Stimulated activated naive B cell treated with anti-CD40 and anti-IgM and Interleukin-4, amounts not matched to agents 10 μg/mL and 1 μg/mL and 100 μg/mL, for 72 hours (primary cell): ENCODE measurements at places on chromosomes 12 and 14.

- no peak overlapping the region for H3K4me3 ChIP-seq
- H3K27me3 ChIP-seq: peaks cover 18% of the 10 kb centered on the region
- H3K4me1 ChIP-seq: peaks cover 14% of the 10 kb centered on the region
- H3K36me3 ChIP-seq: peaks cover 6% of the 10 kb centered on the region
Observed at GRCh38 chr12:131077931-131078391, 124.3 kb downstream of the ADGRD1 start.

- no peak for DNase-seq
- peaks cover 8% of the 10 kb centered on the region for H3K4me1 ChIP-seq
- no peak overlapping the region for H3K27ac ChIP-seq
- H3K36me3 ChIP-seq: no peaks in the 10 kb centered on the region
- H3K27me3 ChIP-seq: peaks cover 29% of the 10 kb centered on the region
Observed at GRCh38 chr12:124057691-124058090, 84.7 kb downstream of the ZNF664 start.

- no peaks in the 10 kb centered on the region for H3K27me3 ChIP-seq
- H3K27ac ChIP-seq: no peak overlapping the region
- no peak for DNase-seq
- H3K4me3 ChIP-seq: no peak overlapping the region
- no peaks in the 10 kb centered on the region for H3K4me1 ChIP-seq
Observed at GRCh38 chr12:132132609-132133430, 11.3 kb downstream of the DDX51 start.

GRCh38 chr12:125332900-125333299 is 267.7 kb downstream of the AACS start:
- peaks cover 48% of the 10 kb centered on the region for H3K27me3 ChIP-seq
- no peaks in the 10 kb centered on the region for H3K36me3 ChIP-seq
- no peak overlapping the region for H3K4me3 ChIP-seq
- no peak for DNase-seq
- H3K4me1 ChIP-seq: no peaks in the 10 kb centered on the region

DNA sequence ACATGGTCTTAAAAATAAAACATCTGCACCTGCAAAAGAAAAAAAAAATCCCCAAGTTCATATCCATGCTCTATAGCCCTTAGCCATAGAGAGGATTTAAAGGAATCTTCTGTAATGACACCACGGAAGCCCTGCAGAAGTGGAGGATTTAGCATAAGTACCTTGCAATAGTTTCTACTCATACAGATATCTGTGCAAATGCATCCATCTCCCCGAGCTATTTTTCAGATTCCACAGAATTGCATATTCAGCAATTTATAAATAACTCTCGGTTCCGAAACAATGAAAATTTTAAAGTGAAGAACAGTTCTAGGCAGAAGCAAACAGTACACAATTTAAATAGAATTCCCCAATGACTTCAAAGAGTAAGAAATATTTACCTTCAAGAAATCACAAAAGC is 424 bp downstream of the IGF1 start:
- peaks cover 17% of the 10 kb centered on the region for H3K27me3 ChIP-seq
- peaks cover 5% of the 10 kb centered on the region for H3K36me3 ChIP-seq
- H3K27ac ChIP-seq: no peak overlapping the region

- no peaks in the 10 kb centered on the region for H3K36me3 ChIP-seq
- DNase-seq: no peak
- no peak overlapping the region for H3K4me3 ChIP-seq
- H3K27ac ChIP-seq: no peak overlapping the region
- no peaks in the 10 kb centered on the region for H3K27me3 ChIP-seq
Observed at GRCh38 chr12:58731096-58731495, 189.2 kb downstream of the LRIG3 start.

GRCh38 chr14:61486930-61487495 is 165.6 kb downstream of the PRKCH start:
- no peak for DNase-seq
- peaks cover 10% of the 10 kb centered on the region for H3K4me1 ChIP-seq
- no peak overlapping the region for H3K27ac ChIP-seq
- no peaks in the 10 kb centered on the region for H3K27me3 ChIP-seq
- peaks cover 2% of the 10 kb centered on the region for H3K36me3 ChIP-seq

DNA sequence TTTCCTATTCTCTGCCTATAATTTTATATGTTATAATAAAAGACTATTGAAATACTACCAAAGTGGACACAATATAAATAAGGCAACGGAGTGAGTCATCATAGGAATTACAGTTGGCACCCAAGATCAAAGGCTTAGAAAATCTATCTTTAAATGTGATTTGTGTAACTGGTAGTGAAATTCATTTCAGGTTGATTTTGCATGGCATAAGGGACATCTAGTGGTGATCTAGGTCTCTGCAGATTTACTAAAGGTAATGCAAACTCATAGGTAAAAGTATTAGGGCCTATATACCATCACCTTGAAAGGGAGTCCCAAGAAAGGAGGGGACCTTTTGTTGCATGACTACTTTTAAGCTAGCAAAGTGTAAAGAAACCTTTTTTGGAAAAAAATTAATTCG is 527.2 kb downstream of the NRXN3 start:
- no peak overlapping the region for H3K27ac ChIP-seq
- H3K4me3 ChIP-seq: no peak overlapping the region
- H3K27me3 ChIP-seq: peaks cover 10% of the 10 kb centered on the region
- H3K36me3 ChIP-seq: no peaks in the 10 kb centered on the region

DNA sequence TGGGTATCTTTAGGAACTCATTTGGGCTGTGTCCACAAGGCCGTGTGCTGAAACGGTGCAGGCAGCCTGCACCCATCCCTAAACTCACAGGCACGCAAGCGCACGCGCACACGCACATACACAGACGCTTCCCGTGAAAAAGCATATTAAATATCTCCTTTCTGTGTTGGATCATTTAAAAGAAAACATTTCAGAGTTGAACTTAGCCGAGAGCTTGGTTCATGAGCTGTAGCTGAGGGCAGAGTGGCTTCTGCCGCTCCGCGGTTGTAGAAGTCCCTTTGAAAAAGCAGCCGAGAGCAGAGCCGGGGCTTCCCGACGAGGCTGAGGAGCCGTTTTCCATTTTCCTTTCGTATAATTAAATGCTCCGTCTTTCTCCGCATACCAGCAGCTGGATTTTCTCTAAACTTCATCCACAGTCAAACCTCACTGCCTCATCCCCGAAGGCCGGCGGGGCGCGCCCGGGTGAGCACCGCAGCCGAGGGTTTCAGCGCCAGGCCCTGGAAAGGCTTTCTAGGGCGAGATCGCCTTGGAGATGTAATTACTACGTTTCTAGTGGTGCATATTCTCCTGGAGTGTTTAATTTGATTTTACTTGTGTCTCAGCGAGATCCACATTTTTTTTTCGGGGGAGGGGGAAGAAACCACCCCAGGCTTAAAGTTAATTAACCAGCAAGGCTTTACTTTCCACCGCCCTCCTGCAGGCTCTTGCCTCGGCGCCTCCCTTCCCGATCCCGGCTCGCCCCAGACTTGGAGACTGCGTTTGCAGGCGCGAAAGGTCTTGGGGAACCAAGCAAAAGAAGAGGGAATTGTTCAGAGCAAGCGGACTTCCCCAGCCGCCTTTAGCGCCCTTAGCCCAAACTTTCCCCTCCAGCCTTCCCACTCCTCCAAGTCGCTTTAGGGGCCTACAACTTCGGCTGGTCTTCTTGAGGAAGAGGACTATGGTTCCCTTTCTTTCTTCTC is 3.0 kb upstream of the HOXC13 start:
- H3K27me3 ChIP-seq: peaks cover 83% of the 10 kb centered on the region
- H3K4me1 ChIP-seq: peaks cover 9% of the 10 kb centered on the region
- peak overlapping the region; percentile 26 for H3K4me3 ChIP-seq

DNA sequence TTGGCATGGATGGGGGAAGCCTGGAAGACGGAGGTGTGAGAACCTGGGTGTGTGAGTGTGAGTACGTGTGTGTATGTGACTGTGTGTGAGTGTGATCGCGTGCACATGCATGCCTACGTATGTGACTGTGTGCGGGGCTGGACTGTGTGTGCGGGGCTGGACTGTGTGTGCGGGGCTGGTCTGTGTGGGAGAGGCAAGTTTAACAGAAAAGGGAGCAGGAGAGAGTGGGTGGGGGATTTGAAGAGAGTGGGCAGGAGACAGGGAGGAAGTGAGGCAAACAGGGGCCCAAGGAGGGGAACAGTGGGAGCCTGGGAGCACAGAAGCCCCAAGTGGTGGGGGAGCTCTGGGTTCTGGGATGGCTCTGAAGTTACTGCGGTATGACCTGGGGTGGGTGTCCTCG is 103.7 kb upstream of the LHX5 start:
- no peaks in the 10 kb centered on the region for H3K36me3 ChIP-seq
- H3K4me1 ChIP-seq: no peaks in the 10 kb centered on the region
- no peak overlapping the region for H3K4me3 ChIP-seq
- no peak for DNase-seq
- H3K27ac ChIP-seq: no peak overlapping the region

GRCh38 chr12:102993537-102993936 is 36.1 kb downstream of the ASCL1 start:
- H3K27me3 ChIP-seq: peaks cover 17% of the 10 kb centered on the region
- H3K4me1 ChIP-seq: peaks cover 7% of the 10 kb centered on the region
- no peak overlapping the region for H3K4me3 ChIP-seq
- no peak for DNase-seq
- no peak overlapping the region for H3K27ac ChIP-seq

DNA sequence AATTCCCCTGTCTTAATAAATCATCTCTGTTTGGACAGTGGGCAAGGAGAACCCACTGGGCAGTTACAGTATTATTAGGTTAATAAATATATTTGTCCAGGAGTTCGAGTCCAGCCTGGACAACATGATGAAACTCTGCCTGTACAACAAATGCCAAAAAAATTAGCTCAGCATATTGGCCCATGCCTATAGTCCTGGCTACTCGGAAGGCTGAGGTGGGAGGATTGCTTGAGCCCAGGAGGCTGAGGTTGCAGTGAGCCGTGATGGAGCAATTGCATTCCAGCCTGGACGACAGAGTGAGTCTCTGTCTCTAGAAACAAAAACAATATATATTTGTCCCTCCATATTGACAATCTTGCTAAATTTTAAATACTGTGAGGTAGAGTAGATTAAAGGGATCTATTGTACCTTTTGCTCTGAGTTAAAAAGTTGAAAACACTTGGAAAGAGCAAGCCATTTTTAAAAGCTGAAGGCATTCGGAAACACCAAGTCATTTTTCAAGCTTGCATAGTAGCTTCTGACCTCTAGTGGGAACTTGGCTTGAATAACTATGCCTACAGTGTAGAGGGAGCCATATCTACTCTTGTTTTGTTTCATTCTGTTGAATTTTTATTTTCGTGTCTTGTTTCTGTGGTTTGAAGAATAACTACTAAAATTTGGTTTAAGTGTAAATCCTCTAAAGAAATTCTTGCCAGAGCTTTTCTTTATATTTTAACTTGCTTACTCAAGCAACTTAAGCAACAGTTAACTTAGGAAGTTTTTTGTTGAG is 14.6 kb upstream of the EEA1 start:
- H3K36me3 ChIP-seq: peaks cover 28% of the 10 kb centered on the region
- no peak for DNase-seq
- H3K4me3 ChIP-seq: no peak overlapping the region
- H3K4me1 ChIP-seq: peaks cover 42% of the 10 kb centered on the region
- no peaks in the 10 kb centered on the region for H3K27me3 ChIP-seq

DNA sequence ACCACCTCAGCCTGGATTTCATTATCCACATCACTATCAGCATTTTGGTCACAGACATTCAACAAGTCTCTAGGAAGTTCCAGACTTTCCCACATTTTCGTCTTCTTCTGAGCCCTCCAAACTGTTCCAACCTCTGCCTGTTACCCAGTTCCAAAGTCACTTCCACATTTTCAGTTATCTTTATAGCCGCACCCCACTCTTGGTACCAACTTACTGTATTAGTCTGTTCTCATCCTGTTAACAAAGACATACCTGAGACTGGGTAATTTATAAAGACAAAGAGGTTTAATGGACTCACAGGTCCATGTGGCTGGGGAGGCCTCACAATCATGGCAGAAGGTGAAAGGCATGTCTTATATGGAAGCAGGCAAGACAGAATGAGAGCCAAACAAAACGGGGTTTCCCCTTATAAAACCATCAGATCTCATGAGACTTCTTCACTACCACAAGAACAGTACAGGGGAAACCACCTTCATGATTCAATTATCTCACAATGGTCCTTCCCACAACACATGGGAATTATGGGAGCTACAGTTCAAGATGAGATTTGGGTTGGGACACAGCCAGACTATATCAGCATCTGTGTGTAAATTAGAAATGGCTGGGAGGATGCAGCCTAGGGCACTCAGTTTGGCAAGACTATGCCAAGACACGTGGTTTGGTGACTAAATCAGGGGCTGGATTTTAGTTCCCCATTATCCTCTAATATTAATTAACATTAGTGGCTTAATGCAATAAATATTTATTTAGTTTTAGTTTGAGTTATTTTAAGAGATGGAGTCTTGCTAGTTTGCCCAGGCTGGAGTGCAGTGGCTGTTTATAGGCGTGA is 16.2 kb upstream of the FUT8 start:
- H3K4me3 ChIP-seq: no peak overlapping the region
- H3K27ac ChIP-seq: peak overlapping the region; percentile 93
- H3K27me3 ChIP-seq: peaks cover 6% of the 10 kb centered on the region
- H3K4me1 ChIP-seq: peaks cover 17% of the 10 kb centered on the region
- peaks cover 11% of the 10 kb centered on the region for H3K36me3 ChIP-seq

DNA sequence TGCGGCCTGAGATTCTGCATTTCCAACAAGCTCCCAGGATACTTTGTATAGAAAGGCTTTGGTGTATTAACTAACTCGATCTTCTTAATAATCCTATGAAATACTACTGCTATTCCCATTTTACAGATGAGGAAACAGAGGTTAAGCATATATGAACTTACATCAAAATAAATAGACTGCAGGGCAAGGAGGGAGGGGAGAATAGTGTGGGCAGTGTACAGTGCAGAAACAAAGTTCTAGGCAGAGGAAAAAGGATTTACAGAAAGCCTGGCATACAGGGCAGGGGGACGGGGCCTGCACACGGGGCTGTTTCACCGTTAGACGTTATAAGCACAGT is 19.0 kb downstream of the NINJ2 start:
- no peaks in the 10 kb centered on the region for H3K27me3 ChIP-seq
- no peak overlapping the region for H3K27ac ChIP-seq
- no peak for DNase-seq
- peak overlapping the region; percentile 83 for H3K4me3 ChIP-seq
- H3K4me1 ChIP-seq: peaks cover 28% of the 10 kb centered on the region
- H3K36me3 ChIP-seq: peaks cover 6% of the 10 kb centered on the region

DNA sequence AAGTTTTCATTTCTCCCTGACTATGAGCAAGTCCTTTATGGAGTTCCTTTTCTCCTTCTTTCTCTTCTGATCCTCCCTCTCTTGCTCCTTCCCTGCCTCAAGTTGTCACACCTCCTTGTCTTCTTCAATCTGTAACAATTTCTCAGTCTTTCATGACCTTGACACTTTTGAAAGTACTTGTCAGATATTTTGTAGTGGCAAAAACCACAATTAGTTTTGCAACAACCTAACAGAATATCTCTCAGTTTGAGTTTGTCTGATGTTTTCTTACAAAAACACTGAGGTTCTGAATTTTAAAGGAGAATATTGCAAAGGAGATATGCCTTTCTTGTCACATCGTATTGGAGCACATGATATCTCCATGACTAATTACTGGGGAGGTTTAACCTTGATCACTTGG is 4.1 kb upstream of the CRADD start:
- H3K27ac ChIP-seq: no peak overlapping the region
- peaks cover 4% of the 10 kb centered on the region for H3K36me3 ChIP-seq
- DNase-seq: no peak
- peaks cover 17% of the 10 kb centered on the region for H3K4me1 ChIP-seq
- peaks cover 13% of the 10 kb centered on the region for H3K27me3 ChIP-seq
- no peak overlapping the region for H3K4me3 ChIP-seq
